ENCODE measurements at places on chromosomes 4 and X.
A peak's percentile ranks its signal among the peaks of the same experiment; 100 is the strongest.

GRCh38 chrX:66030505-66031317, 9.2 kb downstream of the VSIG4 start:
- peak; percentile 4 for DNase-seq

DNA sequence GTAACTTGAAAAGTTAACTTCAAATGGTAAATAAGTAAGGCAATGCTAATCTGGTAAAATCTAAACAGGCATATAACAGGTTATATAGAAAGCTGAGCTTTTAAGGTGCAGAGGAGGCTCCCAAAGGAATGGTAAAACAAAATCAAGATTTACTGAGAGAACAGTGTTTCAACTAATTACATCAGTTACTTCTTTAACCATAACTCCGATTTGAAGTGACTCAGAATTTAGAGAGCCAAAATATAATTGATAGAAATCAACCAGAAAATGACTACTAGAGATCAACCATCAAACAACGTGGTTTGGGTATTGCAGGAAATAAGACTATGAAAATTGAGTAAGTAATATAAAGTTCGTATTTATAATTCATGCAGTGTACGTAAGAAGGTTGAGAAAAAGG, 6.9 kb downstream of the G3BP2 start:
- no peak for DNase-seq

GRCh38 chr4:38235354-38235753, 275.2 kb downstream of the PTTG2 start:
- no peak for DNase-seq

DNA sequence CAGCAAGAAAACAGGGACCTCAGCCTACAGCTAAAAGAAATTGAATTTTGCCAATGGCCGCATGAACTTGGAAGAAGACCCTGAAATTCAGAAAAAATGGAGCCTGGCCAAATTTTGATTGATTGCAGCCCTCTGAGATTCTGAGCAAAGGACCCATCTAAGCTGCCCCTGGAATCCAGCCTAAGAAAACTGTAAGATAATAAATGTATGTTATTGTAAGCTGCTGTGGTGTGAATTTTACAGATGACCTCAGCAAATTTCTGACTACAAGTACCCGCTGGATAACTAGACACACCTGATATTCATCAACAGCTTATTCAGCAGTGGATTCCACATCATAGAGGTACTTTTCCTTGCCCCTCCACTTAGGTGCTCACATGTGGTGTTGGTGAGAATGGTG, 119.5 kb upstream of the EPHA5 start:
- no peak for DNase-seq

DNA sequence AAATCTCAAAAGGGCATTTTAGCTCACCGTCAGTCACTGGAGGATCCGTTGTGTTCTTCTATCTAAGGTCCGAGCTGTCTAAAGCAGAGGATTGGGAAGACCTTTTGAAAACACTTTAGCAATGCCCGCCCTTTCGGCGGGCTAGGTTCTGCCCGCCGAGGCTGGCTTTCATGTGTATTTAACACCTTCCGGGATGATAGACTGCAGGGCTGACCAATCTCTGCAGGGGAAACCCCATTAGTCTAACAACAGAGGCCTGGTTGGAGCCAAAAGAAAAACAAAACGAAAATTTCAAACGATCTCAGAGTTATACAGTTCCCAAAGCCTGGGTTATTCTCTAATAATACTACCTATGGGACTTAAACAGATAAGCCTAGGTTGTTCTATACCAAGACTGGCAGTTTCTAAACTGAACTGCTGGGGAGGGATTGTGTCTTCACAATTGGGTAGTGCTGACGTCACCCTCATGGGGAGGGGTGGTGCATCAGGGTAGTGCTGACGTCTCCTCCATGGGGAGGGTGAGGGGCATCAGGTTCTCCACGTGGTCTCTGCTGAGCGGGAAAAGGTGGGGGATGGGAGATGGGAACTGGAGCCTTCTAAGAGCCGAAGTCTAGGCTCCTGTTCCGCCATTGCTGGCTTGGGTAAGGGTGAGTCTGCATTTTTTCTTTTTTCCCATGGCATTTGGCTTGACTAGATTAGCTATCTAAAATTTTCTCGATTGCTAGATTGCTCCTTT, 14.8 kb upstream of the CUL4B start:
- DNase-seq, result no peak

All from iris pigment epithelial cell (primary cell).